NB4 (cell line): ENCODE measurements at places on chromosomes 2 and 18.

- DNase-seq = no peak
Observed at GRCh38 chr2:46076251-46076650, 221.0 kb upstream of the EPAS1 start.

- no peak for DNase-seq
Observed at GRCh38 chr18:43222501-43222900, 54.8 kb downstream of the SYT4 start.

GRCh38 chr18:6001867-6002266 is 106.5 kb upstream of the TMEM200C start:
- DNase-seq = no peak

DNA sequence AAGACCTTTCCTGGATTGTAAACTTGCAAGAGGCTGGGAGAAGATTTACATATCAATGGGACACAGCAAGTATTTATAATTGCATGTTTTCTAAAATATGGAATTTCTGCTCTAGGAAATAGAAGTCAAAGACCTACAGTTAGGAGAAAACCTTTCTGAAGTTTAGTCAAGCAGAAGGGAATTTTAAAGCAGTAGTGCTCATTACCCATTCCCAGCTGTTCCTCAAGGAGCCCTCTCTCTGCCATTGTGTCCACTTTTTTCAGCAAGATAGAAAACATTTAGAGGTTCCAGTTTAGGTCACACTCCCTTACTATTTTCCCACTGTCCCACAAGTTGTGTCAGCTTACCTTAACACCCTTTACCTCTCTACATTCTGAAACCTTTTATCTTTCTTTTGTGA is 584.0 kb upstream of the CHAC2 start:
- DNase-seq = no peak

DNA sequence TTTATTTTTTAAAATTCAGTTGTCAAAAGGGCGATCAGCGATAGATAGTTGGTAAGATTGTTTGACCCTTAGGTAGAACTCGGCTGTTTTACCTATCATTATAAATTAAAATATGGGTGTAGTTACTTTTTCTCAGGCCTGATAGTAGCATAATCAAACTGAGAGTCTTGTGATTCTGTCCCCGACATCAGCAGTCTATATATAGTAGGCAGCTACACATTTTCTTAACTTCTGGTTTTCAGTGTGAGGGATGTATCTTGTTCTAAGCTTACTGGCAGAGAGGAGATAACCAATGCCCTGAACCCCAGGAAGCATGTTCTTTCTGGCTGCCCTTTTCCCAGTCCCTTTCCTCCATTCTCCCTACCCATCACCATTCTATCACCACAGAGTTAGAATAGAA is 56.6 kb downstream of the XRCC5 start:
- DNase-seq = no peak

- no peak for DNase-seq
Observed at GRCh38 chr2:172249986-172250385, 147.3 kb upstream of the DLX2 start.

DNA sequence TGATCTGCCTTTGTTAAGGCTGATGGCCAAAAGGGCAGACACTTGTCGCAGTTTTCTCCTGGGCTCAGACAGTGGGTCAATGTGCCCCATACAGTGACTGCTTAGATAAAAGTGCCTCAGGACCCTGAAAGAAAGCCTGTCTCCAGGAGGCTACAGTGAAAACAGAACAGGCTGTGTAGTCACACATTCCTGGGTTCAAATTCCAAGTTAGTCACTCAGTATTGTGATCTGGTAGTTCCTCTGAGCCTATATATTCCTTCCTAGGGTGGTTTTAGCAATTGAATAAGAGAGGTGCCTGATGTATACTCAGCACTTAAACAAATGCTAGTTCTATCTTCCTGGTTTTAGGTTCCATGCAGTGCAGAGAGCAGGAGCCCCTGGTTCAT is 54.4 kb downstream of the RPL37A start:
- no peak for DNase-seq

DNA sequence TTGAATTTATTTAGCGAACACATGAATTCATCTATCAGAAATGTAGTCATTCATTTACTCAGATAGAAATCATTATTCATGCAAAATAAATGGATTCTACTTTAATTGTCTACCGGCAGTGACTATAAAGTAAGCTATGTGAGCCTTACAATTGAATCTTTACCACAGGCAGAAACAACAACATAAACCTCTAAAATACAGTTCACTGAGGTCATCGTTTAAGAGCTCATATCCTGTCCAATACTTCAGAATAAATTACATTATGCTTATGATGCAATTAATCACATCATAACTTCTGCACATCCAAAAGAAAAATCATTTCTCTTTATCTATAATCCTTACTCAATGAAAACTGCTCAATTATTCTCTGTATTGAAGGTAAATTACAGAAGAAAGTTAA is 244.7 kb downstream of the HNMT start:
- no peak for DNase-seq

- DNase-seq = no peak
Observed at GRCh38 chr2:166700079-166700478, 188.2 kb upstream of the XIRP2 start.

DNA sequence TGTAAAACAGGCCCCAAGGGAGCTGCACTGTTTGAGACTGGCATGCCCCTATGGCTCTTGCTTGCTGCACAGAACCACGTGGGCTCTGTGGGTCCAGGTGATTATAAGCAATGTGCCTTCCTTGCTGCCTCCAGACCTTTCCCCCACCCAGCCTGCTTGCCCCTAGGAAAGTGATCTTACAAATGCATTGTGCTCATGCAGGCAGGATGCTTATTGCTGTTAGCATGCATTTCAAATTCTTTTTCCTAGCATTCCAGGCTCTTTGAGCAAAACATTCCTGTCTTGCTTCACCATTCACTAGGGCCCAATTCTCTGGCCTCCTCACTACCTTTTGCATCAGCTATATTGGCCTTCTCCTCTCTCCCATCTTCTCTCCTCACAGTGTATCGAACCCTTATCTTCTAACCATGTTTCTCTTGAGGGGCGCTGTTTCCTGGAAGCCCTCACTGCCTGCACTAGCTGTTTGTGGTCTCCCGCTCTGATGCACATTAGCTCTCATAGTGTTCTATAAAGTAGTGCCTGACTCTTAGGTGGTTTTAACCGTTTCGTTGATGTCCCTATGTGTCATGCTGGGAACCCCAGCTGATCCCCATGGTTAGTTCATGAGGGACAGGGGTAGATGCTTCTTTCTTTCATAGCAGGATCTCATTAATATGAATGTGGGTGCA is 152.9 kb upstream of the EPAS1 start:
- no peak for DNase-seq

DNA sequence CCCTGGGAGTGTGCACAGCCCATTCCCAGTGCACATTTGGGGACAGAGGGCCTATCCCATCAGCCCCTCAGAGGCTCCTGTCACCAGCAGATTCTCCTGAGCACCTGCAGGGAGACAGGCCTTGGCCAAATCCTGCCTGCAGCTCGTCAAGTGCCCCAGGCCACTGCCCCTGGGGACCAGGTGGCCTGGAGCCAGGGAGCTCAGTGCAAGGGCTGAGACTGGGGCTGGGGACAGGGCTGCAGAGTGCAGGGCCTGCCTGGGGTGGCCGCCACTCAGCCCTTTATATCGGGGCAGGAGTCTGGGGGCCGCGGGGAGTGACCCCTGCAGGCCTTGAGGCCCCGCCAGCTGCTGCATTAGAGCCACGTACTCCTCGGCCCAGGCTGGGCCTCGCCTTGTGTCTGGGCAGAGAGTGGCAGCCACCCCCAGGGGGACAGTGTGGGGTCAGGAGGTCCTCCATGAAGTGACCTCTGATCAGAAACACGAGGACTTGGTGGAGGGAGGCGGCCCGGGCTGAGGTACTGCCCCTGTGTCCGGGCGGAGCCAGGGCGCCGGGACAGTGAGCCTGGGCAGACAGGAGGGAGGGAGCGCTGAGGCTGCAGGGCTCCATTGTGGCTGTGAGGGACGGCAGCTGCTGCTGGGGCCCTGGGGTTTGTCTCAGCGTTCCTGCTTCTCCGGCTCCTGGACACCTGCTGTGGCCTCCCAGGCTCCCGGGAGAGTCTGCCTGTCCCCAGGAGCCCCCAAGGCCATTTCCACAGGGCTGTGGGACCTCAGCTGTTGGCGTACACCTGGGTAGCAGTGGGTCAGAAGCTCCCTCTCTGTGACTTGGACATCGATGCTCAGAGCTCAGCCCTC is 24.2 kb downstream of the GPC1 start:
- no peak for DNase-seq
